ENCODE measurements at places on chromosomes 5 and 9.
A peak's percentile ranks its signal among the peaks of the same experiment; 100 is the strongest.

DNA sequence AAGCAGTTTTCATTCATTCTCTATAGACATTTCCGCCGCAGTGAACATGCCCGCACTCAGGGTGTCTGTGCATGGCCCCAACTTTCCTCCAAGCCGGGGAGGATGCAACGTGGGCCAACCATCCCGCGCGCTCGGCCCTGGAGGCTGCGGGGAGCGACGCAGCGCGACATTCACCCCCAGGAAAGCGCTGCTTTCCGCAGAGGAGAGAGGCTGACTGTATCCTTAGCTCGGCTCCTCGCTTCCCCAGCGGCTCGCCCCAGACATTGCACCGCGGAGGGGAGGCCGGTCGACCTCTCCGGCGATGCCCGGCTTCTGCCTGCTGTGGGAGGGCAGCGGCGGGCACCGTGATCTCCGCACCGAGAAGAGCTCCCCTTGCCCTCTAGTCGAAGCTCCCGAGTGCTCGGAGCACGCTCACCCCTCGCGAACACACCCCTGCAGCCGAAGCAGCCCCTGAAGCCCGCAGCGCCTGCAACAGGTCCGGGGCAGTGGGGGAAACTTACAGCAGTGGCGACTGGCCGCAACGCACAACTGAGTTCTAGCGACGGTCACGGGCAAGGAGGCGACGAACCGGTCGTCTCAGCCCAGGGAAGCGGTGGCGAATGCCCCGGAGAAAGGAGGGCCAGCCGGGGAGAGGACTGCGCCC, 600 bp downstream of the ENC1 start:
- DNase-seq = no peak

DNA sequence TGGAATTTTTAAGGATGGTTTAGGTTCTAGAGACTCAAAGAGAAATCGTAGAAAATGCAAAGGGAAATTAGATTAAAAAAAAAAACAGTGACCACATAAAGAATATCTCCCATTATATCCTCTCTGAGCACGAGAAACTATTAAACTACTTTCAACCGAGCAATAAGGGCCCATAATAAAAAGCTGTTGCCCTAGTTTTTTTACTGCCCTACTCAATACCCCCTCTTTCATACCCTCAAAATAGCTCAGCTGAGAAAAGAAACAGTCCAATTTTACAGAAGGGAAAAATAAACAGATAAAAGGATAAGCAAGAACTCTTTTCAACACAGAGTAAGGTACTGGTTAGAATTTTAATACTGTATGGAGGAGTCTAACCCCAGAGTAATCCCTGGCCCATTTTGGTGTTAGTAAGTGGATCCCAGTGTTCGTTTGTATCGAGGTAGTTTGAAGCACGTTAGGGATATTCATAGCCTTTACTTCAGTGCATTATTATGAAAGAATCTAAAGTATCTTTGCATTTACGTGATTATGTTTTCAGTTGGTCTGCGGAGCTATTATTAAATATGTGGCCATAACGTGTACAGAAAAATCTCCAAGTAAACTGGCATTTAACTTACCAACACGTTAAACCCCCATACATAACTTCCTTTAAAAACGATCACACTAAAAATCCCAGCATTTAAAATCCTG, 980 bp upstream of the RHOBTB3 start:
- no peak for DNase-seq

- peak; percentile 61 for DNase-seq
These were observed at the start of gene SLC35D2 for GRCh38 chr9:96383165-96383942. TSS of gene SLC35D2 (minus strand) at chr9:96383711. CDS start at chr9:96383634, 77 bp downstream.

DNA sequence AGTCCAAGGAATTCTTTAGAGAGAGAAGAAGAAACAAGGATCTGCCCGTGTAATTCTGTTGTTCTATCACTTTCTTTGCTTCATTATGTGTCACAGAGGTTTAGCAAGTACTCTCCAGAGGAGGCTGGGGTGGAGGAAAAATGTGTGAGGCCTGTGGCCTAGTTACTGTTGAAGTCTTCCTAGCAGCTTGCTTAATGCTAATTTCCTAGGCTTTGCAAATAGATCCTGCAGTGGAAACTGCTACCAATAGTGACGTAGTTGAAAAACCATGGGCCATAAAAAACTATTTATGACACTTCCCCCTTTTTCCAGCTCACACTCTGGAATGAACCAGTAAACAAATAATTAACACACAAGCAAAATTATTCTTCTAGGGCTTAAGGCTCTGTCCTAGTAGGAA, 27.0 kb upstream of the C9orf72 start:
- no peak for DNase-seq

- DNase-seq = no peak
These were observed 79.4 kb downstream of the LURAP1L start for GRCh38 chr9:12854221-12854620.

Measured in hippocampal formation (tissue), 2 donors.